Activated T-cell treated with anti-CD3 and anti-CD28 coated beads for 4 hours (primary cell): ENCODE measurements at places on chromosomes 7 and 10.

DNA sequence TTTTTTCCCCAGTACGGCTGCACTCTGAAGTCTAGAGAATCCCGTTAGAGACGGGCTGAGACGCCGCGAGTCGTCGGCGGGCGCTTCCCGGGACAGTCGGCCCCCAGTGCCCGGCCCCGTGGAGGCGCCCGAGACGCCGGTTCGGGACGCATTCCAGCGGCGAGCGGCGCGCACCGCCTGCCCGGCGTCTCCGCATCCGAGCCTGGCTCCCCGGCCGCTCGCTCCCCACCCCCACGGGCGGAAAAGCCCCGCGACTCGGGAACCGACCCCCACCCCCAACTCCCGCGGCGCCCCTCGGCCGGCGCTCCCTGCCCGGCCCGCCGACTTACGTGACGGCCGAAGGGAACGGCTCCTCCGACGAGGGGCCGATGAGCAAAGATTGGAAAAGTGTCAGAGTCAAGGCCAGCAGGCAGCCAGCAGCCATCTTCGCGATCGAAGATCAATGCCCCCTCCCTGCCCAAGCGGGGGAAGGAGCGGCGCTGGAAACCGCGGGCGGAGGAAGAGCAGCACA lies 486 bp downstream of the CACNA2D1 start:
- no peak for DNase-seq

GRCh38 chr7:22725585-22725984 lies 1.4 kb upstream of the IL6 start:
- DNase-seq: no peak

GRCh38 chr7:26964156-26964808 lies 99.9 kb upstream of the SKAP2 start:
- DNase-seq: no peak

DNA sequence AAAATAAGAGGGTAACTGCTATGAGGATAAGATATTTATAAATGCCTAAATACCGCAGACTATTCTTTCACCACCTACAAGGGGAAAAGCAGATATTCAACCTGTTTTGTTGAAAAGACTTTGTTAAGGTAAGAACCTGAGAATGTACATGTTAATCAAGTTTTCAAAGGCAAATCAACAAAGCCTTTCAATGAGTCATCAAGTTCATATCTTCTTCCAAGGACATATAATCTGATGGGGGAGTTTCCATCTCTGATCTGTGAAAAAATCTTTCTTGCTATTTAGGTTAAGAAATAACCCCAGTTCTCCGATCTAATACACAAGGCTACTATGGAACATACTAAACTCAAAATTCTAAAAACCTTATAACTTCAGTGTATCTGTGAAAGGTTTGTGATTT lies 40.0 kb upstream of the ANLN start:
- DNase-seq: no peak

DNA sequence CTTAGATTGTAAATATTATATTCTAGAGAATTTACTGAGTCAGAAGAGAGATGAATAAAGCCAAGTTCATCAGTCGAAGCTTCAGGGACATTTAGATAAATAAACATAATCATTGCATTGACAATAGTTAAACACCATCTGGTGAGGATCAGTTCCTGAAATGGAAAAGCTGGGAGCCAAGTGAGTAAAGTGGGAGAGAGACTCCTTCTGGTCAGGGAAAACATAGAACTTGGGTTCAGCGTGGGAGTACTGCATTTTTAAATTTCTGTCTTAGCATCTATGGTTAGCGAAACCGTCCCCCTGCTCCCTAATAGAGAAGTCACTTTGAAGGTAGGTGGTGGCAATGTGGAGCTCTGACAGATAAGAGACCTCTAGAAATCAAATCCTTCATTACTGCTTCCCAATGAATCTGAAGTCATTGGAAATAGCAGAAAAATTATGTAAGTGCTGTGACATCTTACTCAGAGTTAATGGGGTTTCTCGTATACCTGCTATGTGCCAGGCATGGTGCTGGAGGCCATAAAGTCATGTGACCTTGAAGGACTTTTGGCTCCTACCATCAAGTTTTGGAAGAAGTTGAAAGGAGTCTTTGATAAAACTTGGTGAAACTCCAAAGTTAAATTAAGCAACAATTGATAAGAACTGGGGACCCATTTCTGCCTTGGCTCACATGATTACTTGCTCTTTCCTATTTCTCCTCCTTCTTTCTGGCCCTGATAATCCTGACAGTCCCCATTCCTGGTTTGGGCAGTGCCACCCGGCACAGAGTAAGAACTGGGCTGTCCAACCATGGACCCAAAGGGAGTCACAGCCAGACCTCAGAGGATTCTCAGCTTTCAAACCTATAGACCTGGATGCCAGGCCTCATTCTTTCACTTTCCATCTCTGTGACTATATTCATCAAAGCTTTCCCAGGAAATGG lies 211.2 kb downstream of the C7orf25 start:
- DNase-seq: no peak

- DNase-seq: no peak
Observed at GRCh38 chr10:46516660-46517416, 39.6 kb downstream of the GPRIN2 start.

- DNase-seq: no peak
Observed at GRCh38 chr7:75867390-75867717, 11.5 kb upstream of the RHBDD2 start.

DNA sequence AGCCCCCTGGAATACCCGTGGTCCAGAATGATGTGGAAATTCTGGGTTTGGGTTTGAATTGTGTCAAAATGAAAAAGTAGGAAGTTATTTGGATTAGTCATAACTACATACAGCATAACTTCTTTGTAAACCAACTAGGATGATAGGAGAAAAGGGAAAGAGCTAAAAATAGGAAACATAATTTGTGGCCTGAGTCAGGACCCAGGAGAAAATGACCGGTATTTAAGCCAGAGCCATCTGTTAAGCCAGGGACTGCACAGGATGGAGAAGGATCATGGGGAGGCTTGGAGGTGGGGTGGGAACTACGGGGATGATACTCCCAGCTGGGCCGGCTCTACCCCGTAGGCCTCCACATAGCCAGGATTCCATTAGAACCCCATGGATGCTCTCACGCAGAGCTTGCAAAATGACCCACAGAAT lies 98.6 kb downstream of the MYOF start:
- no peak for DNase-seq

- no peak for DNase-seq
Observed at GRCh38 chr10:47116445-47116844, 183.6 kb upstream of the GDF10 start.

DNA sequence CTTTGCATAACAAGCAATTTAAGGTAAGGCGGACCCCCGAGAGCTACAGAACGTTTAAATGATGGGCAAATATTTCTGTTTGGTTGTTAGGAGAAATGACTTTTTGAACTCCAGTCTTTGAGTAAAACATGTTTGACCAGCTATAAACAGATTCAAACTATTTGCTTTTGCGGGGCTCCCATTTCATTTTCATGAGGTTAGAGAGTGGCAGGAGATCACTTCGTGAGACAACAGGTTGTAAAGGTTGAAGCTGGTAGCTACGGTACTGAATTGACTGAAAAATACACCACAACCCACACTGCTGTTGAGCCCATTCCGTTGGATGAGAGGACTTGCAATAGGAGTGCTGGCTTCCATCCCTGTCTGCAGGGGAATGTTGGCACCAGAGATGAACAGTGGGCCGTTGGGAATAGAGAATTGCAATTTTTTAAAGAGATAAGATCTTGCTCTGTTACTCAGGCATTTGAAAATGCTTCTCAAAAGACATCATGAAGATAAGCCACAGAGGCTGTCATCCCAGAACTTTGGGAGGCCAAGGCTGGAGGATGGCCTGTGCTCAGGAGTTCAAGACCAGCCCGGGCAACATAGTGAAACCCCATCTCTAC lies 65.7 kb upstream of the CARD11 start:
- DNase-seq: no peak
